ENCODE measurements at places on chromosomes 6 and 20. TPM values are rescaled to one million over a fixed set of nuclear protein-coding genes. Genes with fewer than 3 reads are reported as not detected.

The ELOVL2 gene
- total RNA-seq = 6.8 TPM

The F13A1 gene
- total RNA-seq = not detected

The FAM83C gene
- 0.06 TPM for total RNA-seq

The MUC21 gene
- not detected for total RNA-seq

The SLC17A3 gene
- total RNA-seq = 1.1 TPM

The HTR1E gene
- not detected for total RNA-seq

The RBPJL gene
- not detected for total RNA-seq

The ZC2HC1B gene
- not detected for total RNA-seq

The SLCO4A1 gene
- 8.4 TPM for total RNA-seq

The PPP1R14C gene
- 0.89 TPM for total RNA-seq

The CTSA gene
- total RNA-seq = 103 TPM

The MTFR2 gene
- 12.8 TPM for total RNA-seq

The CST3 gene
- total RNA-seq = 428 TPM

The PPP1R3G gene
- total RNA-seq = 1.4 TPM

The GJA10 gene
- not detected for total RNA-seq

The DDAH2 gene
- total RNA-seq = 33.4 TPM

The PPP1R10 gene
- 28.3 TPM for total RNA-seq

The RIPOR3 gene
- total RNA-seq = 0.02 TPM

The CALHM4 gene
- not detected for total RNA-seq

The SIRPB2 gene
- 0.06 TPM for total RNA-seq

The PEX7 gene
- 5.1 TPM for total RNA-seq

The PACSIN1 gene
- total RNA-seq = 0.07 TPM

The FAM162B gene
- total RNA-seq = not detected

The SLC25A27 gene
- total RNA-seq = 0.36 TPM

Measured in A549 treated with CORT108297 at 1 μM for 4 hours (cell line).